Stimulated activated CD4-positive, alpha-beta T cell treated with anti-CD3 and anti-CD28 coated beads, Interleukin-12 subunit alpha, Interleukin-12 subunit beta, amount 100 ng/mL, for 48 hours (primary cell): ENCODE measurements at places on chromosomes 5 and 9.

DNA sequence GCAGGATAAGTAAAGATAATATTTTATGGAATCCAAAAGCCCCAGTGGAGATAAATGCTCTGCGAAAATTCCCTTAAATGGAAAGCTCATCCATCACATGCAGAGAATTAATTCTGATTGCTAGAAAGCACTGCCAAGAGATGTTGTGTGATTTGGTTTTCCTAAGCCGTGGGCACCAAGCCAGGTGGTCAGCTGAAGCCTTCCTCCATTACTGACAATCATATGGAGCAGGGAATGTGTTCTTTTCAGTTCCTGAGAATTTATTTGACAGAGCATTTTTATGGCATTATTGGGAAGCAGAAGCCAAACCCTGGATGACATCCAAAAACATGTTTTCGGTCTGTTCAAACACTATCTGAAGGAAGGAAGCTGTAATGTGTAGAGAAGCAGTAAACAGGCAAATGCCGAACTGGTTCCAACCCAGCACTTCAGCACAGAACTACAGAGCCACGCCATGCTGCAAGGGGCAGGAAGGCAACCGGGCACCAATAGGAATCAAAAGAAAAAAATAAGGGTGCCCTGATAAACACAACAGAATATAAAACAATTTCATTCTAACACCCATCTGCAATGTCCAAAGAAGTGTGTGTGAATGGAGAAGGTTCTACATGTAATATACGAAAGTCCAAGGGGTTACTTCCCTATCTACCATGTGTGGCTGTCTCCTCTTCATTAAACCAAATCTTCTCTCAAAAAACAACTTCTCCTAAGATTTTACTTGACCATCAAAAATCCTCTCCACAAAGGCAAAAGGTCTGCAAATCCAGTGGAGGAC lies 12.3 kb downstream of the ARSB start:
- DNase-seq: no peak

DNA sequence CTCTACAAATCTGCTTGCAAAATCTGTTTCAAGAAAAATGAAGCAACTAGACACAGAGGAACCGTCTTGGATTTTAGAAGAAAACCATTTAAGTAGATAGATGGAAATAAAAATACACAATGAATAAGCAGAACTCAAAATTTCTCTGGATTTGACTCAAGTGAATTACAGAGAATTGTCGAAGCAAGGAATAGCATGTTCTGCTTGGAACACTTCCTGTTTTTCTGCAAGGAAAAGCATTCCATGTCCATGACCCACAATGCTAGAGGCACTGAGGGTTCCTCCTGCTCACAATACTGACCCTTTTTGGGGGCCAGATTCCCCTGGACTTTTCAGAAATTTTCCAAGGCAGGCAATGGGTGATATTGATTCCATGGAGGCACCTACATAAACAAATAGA lies 29.8 kb downstream of the PRUNE2 start:
- no peak for DNase-seq

DNA sequence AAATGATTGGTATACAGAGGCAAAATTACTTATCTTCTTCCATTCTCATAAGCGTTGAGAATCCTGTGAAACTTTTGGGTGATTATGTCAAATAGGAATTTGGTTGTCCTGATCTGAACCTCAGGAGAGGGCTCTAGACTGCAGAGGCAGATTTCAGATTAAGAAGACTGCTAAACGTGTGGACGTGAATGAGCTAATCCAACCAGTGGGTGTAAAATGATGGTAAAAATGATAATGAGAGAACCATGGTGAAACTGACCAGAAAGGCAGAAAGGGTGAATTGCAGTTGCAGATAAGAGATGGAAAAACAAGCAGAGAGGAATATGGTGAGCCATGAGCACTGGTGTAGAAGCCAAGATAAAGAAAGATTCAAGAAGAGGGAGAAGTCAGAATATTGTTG lies 1200.2 kb upstream of the CDH6 start:
- no peak for DNase-seq

DNA sequence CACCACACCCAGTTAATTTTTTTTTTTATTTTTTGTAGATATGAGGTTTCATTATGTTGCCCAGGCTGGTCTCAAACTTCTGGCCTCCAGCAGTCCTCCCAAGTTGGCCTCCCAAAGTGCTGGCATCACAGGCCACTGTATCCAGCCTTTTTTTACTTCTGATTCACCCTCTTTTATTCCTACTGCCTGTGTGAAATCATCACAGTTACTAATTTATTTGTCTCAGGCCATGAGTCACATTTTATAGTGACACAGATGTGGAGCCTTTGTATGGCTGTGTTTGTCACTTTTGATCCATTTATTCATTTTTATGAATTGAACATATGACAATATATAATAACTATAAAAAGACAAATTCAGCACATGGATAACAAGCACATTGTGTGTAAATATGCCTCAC lies 67.1 kb upstream of the SNX2 start:
- no peak for DNase-seq

DNA sequence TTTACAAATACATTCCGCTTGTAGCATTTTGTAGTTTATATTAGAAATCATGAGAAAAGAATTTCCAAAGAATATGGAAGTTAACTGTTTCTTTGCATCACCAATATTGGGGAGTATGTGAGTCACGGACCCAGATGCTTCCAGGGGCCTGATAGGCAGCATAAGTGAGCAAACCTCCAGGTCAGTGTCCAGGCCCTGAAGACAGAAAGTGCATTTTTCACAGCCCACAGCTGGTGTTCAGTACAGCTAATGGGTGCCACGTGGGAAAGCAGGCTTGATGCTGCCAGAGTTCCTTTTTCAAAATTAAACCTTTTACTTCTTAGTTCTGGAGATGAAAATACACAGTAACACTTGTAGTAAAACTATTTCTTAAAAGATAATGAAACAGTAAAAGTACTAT lies 454.4 kb upstream of the ACTBL2 start:
- no peak for DNase-seq

GRCh38 chr5:149045089-149045460 lies 17.8 kb downstream of the SH3TC2 start:
- DNase-seq: no peak

DNA sequence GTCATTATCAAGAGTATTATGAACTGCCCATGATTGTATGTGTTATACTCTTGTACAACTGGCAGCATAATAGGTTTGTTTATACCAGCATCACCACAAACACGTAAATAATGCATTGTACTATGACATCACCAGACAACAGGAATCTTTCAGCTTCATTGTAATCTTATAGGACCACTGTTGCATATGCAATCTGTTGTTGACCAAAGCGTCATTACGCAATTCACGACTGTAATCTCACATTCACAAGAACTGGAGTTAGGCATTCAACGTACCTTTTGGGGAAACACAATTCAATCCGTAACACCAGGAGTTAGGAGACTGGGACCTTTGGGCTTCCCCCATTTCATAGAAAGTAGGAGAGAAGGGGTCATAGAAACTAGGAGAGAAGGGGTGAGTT lies 20.4 kb upstream of the ARSI start:
- no peak for DNase-seq

GRCh38 chr5:82349652-82350051 lies 71.5 kb upstream of the RPS23 start:
- DNase-seq: peak; percentile 12

GRCh38 chr5:127290946-127291693 lies 524 bp downstream of the MEGF10 start:
- DNase-seq: no peak

DNA sequence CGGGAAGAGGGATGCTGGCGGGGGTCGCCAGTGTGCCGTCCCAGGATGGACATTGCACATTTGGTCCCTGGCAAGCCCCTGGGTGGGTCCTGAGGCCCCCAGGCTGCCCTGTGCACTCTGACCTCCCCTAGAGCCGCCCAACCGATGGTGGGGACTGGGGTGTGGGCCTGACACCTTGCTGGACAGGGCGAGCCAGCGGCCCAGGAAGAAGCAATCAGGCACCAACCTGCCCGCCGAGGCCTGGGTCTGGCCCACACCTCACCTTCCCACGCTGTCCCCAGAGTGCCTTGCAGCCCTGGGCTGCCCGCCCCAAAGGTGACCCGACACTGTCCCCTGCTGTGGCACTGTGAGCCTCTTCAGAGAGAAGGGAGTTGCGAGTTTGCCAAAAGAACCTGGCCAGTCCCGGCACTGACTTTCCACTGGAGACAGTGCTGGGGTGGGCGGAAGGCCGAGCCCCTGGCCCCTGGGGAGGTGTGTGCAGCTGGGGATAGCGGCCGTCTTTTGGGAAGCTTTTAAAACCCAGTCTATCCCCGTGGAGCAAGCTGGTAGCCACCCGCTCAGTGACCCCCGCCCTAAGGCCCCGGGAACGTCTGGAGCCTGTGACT lies 12.0 kb upstream of the NRARP start:
- no peak for DNase-seq

- DNase-seq: no peak
Measured at GRCh38 chr9:111158363-111158762, 120.1 kb upstream of the LPAR1 start.

GRCh38 chr9:102237520-102237919 lies 499.1 kb upstream of the GRIN3A start:
- DNase-seq: no peak

GRCh38 chr5:61246768-61247307 lies 84.6 kb upstream of the SMIM15 start:
- DNase-seq: no peak

GRCh38 chr5:168315416-168316138 lies 24.1 kb downstream of the WWC1 start:
- no peak for DNase-seq

DNA sequence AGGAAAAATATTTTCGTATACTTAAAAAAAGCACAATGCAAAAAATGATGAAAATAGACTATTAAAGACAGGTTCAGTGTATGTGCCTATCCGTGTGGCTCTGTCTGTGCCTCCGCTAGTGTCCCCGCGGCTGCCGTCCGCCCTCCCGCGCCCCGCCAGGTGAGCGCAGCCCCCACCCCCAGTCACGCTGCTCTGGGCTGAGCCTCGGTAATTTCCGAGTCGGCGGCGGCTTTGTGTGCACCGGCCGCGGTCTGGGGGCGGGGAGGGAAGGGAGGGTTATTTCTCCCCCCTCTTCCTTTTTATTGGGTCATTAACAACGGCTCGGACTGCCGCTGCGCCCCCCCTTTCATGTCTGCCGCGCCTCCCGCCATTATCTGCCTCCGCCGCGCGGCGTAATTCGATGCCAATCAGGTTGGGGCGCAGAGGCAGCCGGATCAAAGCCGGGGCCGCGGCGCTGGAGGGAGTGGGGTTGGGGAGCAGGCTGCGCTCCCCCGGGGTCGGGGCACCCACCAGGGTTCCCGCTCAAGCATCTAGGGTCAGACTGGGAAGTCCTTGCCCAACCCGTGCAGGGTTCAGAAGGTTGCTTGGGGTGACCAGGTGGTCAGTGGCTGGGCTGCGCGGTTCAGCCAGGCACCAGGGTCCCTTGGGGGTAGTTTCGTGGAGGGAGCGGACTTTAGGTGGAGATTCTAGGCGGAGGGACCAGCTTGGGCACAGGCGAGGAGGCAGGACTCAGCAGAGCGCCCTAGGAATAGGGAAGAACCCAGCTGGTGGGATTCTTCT lies 39.5 kb upstream of the PSD2 start:
- DNase-seq: no peak

DNA sequence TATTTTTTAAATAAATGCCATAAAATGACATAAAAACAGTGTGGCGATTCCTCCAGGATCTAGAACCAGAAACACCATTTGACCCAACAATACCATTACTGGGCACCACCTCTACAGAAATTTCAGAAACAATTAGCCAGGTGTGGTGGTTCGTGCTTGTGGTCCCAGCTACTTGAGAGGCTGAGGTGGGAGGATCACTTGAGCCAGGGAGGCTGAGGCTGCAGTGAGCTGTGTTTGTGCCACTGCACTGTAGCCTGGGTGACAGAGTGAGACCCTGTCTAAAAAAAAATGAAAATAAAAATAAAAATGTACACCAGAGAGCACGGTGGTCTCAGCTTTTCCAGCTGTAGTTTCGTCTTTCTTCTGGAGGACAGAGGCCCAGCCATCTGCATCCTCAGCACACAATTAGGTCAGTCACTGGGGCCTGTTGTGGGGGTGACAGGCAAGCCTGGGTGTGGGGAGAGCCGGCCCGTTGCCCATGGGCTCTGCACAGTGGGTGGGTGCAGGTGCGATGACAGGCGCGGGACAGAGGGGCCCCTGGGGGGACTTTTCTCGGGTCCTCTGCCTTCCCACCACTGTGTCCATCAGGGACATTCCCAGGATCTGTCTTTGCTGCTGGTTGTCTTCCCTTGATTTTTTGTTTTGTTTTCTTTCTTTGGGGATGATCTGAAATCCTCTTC lies 9.8 kb downstream of the COL5A1 start:
- no peak for DNase-seq

DNA sequence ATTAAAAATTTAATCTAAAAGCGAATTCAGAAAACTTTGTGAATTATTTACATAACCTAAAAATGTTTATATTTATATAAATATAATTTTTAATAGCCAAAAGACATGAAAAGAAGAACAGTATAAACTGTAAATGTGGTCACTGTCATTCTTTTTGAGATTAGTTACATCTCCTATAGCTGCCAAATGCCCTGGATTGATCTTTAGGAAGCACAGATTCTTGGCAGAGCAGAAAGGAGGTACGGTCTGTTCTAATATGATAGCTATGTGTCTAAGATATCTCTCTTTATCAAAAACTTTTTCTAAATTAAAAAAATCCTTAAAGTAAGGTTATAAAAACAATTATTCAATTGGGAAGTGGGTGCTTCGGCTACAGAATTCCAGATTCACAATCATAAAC lies 151.0 kb downstream of the LPAR1 start:
- no peak for DNase-seq

- no peak for DNase-seq
Measured at GRCh38 chr9:129785866-129786265, 17.1 kb upstream of the TOR1B start.

- no peak for DNase-seq
Measured at GRCh38 chr9:93952784-93953495, 2.2 kb downstream of the BARX1 start.

GRCh38 chr5:114924769-114925168 lies 244.9 kb downstream of the TRIM36 start:
- DNase-seq: no peak
